ENCODE measurements at places on chromosomes 4 and X.

- DNase-seq, result no peak
Measured at GRCh38 chr4:2125023-2125422, 65.9 kb downstream of the NAT8L start.

DNA sequence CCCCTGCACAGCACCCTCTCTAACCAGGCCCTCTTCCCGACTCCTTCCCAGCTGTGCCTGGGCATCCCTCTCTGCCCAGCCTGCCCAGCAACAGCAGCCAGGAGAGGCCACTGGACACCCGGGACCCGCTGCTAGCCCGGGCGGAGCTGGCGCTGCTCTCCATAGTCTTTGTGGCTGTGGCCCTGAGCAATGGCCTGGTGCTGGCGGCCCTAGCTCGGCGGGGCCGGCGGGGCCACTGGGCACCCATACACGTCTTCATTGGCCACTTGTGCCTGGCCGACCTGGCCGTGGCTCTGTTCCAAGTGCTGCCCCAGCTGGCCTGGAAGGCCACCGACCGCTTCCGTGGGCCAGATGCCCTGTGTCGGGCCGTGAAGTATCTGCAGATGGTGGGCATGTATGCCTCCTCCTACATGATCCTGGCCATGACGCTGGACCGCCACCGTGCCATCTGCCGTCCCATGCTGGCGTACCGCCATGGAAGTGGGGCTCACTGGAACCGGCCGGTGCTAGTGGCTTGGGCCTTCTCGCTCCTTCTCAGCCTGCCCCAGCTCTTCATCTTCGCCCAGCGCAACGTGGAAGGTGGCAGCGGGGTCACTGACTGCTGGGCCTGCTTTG is 1.1 kb downstream of the AVPR2 start:
- no peak for DNase-seq

- no peak for DNase-seq
Measured at GRCh38 chr4:137310166-137310565, 222.1 kb downstream of the PCDH18 start.

DNA sequence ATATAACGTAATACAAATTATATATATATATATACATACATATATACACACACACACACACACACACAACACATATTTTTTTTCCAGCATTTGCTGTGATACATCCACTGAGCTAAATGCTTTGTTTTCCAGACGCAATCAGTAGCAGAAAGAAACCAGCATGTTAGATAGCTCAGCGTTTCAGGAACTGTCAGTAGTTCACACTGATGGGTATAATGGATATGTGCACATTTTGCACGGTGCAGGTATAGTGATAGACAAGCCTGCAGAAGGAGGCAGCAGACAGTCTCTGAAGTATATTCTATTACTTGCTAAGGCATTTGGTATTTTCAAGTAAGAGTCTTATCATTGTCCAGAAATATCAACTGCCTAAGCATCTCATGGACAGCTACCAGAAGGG is 741.6 kb upstream of the HS3ST1 start:
- DNase-seq, result no peak

GRCh38 chr4:7554905-7555304 is 120.2 kb upstream of the PSAPL1 start:
- DNase-seq, result no peak

DNA sequence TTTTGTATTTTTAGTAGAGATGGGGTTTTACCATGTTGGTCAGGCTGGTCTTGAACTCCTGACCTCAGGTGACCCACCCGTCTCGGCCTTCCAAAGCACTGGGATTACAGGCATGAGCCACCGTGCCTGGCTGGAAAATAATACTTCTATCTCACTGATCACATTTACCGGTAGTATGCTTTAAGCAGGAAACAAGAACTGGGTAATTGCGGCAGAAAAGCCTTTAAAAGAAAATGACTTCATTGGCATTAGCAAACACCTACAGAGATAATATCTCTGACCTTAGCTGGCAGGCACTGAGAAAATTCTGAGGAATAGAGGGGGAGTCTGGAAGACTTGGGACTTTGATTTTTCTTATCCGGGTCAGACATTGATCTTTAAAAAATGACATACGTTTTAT is 78.5 kb downstream of the SHROOM3 start:
- DNase-seq, result no peak

- DNase-seq, result no peak
Measured at GRCh38 chr4:168839758-168840391, 170.2 kb downstream of the CBR4 start.

DNA sequence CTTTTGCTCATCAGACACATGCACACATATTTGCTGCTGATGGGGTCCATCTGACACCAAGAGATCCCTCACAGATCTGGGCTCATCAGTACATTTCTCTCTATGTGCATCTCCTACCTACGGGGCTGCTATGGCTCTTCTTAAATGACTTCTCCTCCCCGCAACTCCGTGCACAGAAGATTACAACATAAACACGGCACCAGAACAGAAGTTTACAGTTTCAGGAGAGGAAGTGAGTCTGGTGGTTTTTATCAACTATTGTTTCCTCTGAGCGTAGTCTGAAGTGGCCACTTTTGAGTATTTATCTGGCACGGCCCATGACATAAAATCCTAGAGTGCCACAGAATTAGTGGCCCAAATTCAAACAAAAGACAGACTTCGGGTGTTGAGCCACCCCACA is 263.8 kb downstream of the PRDM5 start:
- no peak for DNase-seq

DNA sequence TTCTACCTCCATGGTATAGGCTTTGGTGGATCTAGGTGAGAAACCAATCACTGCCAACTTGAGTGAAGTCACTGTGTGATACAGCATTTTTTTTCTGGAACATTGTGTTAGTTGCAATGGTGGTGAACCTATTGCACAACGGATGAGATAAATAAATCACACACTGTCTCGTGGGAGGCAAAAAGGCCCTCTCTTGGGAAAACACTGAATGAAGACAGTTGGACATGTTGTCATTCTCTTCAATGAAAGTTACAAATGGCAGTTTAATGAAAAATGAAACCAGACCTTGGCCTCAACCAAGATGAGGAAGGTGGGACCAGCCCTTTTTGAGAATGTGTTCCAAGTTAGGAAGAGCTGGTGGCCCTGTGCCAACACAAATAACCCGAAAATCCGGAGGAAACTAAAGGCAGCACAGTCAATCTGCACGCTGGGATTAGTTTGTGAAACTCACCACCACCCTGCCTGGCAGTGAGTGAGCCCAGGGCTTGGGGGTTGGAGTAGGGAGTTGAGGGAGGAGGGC is 5.4 kb upstream of the ADGRG2 start:
- DNase-seq, result no peak

DNA sequence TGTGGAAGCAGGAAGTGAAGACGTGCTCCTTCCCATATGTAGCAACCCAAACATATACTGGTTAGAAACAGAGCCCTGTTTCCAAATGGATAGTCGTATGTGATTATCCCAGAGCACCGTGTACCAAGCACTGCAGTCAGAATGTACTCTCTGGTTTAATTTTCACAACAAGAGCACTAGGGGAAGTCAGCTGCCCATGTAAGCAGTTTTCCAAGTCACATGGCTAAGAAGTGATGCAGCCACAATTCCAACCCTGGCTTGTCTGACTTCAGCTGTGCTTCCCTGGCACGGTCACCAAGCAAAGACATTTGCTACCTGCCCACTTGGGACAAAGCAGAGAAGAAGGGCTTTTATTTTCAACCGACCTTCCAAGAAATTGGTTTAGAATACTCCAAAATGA is 28.2 kb upstream of the CEP135 start:
- no peak for DNase-seq
